D341Med (cell line): ENCODE measurements at places on chromosomes 11 and 22.

GRCh38 chr11:126518071-126518971 is 162.8 kb downstream of the ST3GAL4 start:
- no peak for DNase-seq

- DNase-seq, result no peak
Measured at GRCh38 chr11:72783144-72783905, 10.5 kb downstream of the STARD10 start.

DNA sequence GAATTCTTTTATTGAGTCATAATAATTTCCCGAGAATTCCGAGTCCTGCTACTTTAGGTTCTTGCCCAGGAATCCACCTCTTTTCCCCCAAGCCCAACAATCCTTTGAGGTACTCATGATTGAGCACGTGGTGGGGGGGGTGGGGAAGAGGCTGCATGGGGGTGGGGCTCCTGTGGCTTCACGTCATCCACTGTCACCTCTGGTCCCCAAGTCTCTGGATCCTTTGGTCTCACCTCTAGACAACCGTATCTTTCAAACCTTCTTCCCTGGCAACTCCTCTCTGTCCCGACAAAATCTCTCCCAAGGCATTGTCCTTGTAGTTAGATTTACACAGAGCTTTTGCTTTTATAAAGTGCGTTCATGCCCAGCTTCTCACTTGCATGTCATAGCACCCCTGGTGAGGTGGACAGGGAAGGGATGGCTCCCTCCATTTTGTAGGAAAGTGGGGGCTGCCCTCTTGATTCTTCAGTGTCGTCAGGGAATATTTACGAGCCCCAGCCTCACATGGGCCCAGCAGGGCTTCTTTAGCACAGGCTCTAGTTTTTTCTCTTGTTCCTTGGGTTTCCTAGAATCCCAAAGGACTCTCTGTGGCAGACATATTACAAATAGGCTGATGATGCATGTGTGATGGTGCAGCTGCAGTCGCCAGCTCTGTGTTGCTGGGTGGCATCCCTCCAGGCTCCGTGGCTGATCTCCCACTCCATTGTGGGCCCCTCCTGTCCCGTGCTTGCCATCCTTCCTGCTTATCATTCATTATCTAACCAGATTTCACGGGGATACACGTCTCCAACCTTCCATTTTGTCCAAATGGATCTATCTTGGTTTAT is 8.4 kb downstream of the UCP3 start:
- DNase-seq, result peak; percentile 9

DNA sequence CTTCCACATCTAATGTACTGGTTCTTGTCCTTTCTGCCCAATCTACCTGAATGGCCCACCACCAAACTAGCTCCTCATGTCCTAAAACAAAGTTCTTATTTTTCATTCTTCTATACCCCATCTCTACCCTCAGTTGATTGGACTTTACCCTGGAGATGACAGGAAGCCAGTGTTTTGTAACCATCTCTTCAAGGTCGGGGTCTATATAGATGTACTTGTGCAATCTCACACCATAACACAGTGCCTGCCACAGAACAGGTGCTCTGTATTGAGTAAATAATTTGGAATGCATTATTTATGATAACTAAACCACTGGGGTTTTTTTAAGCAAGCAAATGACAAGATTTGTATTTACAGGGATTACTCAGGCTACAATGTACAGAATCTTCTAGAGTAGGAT is 76.7 kb upstream of the FAM181B start:
- DNase-seq, result no peak

DNA sequence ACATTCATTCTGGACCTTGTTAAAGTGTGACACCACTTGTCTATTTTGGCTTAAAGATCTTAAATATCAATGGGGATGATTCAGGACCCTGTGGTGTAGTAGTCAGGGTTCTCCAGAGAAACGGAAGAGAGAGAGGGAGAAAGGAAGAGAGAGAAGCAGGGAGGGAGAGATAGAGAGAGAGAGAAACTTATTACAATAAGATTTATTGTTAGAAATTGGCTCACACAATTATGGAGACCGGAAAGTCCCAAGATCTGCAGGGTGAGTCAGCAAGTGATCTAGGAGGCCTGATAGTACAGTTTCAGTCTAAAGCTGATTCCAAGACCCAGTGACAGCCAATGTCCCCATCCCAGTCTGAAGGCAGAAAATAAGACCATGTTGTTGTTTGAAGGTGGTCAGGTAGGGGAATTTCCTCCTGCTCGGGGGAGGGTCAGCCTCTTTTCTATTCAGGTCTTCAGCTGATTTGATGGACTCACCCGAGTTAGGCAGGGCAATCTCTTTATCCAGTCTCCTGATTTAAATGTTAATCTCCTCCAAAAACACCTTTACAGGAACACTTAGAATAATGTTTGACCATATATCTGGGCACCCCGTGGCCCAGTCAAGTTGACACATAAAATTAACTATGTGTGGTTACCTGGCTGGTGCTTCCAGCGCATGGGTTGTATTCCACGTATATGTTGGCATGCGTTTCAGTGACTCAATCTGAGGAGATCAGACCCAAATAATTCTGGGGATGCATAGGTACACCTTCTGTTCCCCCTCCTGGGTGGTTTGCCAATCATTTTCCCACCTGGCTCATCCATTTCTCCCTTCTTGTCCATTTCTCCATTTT is 1350.5 kb downstream of the TBC1D22A start:
- no peak for DNase-seq

GRCh38 chr11:126112547-126112946 is 49.9 kb upstream of the CDON start:
- no peak for DNase-seq

DNA sequence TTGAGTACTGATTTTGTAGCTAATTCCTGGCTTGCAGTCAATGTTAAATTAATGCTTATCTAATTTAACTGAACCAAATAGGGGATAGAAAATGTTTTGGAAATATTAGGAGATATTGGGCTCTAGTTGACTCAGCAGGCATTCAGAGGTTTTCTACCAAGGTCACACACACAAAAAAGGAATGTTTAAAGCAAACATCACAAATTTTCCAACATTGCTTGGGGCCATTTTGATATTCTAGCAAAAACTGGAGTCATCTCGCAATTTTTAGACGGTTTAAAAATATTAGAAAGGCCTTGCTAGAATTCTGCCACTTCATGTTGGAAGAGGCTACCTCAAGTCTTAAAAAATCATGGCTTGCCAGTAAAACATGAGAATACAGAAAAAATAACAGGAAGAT is 2082.1 kb upstream of the RAG2 start:
- no peak for DNase-seq

DNA sequence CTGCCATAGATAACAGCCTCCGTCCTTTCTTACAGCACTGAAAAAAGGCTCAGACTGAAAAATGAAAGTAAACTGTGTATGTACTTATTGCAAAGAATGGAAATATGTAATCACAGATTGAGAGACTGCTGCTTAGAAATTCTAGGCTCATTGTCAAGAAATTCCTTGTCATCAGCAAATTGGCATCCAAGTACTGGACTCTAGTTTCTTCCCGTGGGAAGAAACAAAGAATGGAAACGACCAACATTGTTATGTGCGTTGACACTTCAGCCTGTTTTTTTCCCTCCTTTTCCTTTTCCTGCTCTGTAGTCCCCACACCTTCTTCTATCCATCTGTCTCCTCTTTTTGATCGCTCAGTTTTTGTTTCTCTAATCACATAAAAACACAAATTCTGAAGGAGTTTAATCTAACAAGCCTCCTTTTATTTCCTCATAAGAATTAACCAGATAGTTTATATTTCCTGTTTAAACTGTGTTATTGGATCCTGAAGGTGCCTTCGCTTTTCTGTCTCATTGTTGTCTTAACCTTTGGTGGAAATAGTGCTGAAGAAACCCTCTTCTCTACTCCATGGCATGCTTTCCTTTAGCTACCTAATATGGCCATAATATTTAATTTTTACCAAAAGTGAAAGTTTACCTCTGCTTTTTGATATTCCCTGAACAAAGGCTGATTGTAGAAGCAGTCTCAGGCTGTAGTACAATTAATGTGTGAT is 20.0 kb upstream of the CASP12 start:
- DNase-seq, result no peak

GRCh38 chr11:84019571-84020194 is 733.5 kb upstream of the CCDC90B start:
- DNase-seq, result no peak

GRCh38 chr11:88414385-88414861 is 76.9 kb upstream of the CTSC start:
- no peak for DNase-seq

DNA sequence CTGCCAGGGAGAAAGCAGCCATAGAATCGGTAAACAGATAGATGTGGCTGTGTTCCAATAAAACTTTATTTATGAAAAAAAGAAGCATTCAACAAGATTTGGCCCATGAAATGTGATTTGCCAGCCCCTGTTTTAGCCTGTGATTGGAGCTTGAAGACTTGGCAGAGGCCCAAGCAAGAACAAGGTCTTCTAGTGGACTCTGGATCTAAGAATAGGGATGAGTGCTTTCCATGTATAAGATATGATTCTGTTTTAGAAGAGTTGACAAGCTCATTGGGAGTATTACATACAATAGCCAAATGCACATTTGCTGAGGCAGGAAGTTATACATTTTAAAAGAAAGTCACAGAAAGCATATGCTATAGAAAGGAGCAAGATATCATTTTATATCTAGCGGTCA is 175.6 kb upstream of the LUZP2 start:
- no peak for DNase-seq

GRCh38 chr22:43418079-43418825 is 6.4 kb downstream of the MPPED1 start:
- no peak for DNase-seq

- DNase-seq, result no peak
Measured at GRCh38 chr11:35321111-35321510, 98.2 kb downstream of the SLC1A2 start.

DNA sequence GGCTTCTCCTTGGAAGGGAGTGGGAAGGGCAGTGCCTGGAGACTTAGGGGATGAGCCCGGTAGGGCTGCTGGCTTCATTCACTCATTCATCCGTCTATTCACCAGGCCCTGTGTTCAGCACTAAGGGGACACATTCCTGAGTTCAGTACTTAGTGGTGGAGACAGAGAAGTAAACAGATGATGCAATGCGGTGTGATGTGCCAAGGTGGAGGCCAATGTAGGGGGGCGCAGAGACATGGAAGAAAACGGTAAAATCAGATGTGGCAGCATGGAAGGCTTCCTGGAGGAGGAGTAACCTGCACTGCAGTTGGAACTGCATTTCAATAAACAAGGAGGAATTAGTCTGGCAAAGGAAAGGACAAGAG is 21.3 kb downstream of the GRIK4 start:
- no peak for DNase-seq

- no peak for DNase-seq
Measured at GRCh38 chr11:134388590-134388989, 23.5 kb downstream of the B3GAT1 start.

DNA sequence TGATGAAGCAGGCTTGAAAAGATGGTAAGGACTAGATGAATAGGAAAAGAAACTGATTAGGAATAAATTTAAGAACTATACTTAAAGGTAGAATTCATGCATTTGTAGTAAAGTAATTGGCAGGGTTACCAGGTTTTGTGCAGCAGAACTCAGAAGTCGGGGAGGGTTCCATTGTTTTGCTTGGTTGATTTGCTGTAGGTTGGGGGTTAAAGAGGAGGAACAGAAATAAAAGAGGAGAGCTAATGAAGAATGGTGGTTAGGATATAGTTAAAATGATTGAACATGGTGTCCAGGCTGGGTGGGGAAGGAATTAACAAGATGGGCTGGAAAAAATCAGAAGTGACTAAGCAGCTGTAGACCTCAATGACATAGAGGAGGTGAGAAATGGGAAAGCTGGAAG is 5.5 kb upstream of the SPON1 start:
- no peak for DNase-seq

DNA sequence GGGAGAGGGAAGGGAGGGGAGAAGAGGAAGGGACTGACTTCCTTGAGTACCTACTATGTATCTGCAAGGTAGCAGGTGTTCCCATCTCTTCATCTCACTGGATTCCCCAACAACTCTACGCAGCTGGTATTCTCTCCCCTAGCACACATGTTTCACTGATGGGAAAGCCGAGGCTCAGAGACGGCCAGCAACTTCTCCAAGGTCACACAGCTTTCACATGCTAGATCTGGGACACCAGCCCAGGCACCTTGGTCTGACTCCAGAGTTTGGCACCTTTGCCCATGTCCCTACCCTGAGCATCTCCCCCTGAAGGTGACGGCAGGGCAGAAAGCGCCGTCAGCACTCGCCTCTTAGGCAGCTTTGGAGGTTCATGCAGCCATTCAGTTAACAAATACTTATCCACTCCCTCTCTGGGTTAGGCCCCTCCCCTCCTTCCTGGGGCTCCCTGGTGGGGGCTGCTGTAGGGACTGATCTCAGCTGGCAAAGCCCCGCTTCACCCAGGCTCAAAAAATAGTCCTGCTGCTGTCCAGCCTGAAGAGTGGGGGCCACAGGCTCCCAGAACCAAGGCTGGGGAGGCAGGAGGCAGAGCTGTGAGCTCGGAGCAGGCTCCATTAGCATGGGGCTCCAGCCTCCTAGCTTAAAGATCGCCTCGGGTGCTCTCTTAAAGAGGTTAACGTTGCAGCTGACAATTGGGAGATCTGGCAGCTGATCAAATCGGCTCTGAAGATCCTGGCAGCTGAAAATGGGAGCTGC is 79.4 kb downstream of the IGLL1 start:
- no peak for DNase-seq

DNA sequence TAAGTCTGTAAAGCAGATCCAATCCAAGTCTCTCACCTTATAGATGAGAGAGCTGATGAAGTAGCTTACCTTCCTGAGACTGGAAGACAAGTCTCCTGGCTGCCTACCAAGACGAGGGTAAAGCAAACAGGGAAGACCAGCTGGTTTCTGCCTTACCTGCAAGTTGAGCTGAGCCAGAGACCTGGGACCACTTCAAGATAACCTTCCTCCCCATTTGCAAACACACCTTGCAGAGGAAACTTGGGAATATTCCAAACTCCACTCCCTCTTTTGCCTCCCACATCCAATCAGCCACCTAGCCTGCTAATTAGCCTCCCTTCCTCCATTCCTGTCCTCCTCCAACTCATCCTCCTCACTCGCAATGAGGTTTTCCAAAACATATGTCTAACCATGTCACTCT is 23.4 kb upstream of the ROBO3 start:
- DNase-seq, result no peak

DNA sequence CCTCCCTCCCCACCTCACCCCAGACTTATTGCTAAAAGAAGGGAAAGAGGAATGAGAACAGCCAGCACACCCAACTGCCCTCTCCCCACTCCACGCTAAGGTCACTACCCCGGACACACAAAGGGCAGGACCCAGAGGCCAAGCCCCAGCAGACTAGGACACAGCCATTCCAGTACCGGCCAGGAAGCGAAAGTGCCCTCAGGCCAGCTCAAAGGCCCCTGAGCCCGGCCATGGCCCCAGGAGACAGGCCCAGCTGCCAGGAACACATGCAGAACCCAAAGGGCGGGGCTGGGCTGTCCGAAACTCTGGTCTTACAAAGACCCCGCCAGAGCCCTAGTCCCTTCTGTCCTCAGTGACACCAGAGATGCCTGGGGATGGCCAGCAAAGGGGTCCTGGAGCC is 5.5 kb downstream of the RCOR2 start:
- no peak for DNase-seq

GRCh38 chr11:65884716-65885092 is 3.6 kb downstream of the FIBP start:
- DNase-seq, result peak; percentile 86

GRCh38 chr22:28771195-28771791 is 1.2 kb upstream of the CCDC117 start:
- no peak for DNase-seq
